ENCODE measurements at places on chromosomes 1 and 21.

- no peaks in the 10 kb centered on the region for H3K27me3 ChIP-seq
- no peak overlapping the region for H3K4me3 ChIP-seq
- H3K4me1 ChIP-seq: no peaks in the 10 kb centered on the region
- H3K27ac ChIP-seq: no peak overlapping the region
- no peaks in the 10 kb centered on the region for H3K36me3 ChIP-seq
Observed at GRCh38 chr1:62025892-62026291, 168.8 kb upstream of the L1TD1 start.

DNA sequence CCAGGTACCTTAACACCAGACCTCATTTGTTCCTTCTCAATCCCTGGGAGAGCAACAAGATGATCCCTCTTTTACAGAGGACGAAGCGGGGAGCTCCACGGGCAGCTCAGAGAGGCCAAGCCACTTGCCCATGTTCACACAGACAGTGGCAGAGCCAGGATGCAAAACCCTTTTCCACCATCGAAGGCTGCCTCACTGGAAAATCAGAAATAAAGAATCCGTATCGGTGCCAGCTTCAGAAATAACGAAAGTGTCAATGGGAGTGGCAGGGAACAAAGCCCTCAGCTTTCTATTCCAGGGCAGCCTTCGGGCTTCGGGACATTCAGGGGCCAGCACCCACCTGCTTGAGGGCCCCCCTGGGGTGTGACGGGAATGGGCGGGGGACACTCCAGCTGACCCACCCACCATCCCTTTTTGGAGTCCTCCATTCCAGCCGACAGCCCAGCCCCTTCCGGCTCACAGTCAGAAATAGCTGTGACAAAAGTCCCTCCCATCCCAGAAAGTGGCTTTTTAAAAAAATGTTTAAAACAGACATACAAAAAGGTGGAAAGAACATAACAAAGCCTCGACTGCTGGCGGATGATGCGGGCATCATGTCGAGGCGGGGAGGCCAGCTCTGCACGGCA lies 6.0 kb downstream of the IFFO2 start:
- no peak for DNase-seq
- no peaks in the 10 kb centered on the region for H3K36me3 ChIP-seq
- peaks cover 79% of the 10 kb centered on the region for H3K4me1 ChIP-seq
- no peaks in the 10 kb centered on the region for H3K27me3 ChIP-seq
- peak overlapping the region; percentile 48 for H3K4me3 ChIP-seq
- peak overlapping the region; percentile 95 for H3K27ac ChIP-seq

DNA sequence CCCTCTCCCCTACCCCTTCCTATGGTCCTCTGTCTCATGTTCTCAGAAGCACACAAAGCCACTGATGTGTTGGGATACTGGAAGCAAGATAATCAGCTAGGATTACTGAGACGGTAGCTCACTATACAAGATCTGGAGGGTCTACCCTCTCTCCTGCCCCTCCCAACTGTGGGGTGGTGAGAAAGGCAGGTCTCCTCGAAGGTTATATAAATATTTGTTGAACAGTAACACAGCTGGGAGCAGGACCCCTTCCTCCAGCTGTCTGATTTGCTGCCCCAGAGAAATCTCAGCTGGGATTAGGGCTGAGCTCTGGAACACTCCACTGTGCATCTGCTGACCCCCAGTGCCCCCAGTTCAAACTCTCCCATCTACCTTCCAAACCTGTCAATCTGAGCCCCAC lies 94.2 kb upstream of the IPO9 start:
- no peak overlapping the region for H3K4me3 ChIP-seq
- no peak for DNase-seq
- no peaks in the 10 kb centered on the region for H3K27me3 ChIP-seq
- no peaks in the 10 kb centered on the region for H3K36me3 ChIP-seq
- H3K27ac ChIP-seq: no peak overlapping the region
- H3K4me1 ChIP-seq: peaks cover 66% of the 10 kb centered on the region

GRCh38 chr1:228029281-228029680 lies 22.5 kb downstream of the WNT3A start:
- H3K4me1 ChIP-seq: no peaks in the 10 kb centered on the region
- no peak for DNase-seq
- H3K27ac ChIP-seq: no peak overlapping the region

DNA sequence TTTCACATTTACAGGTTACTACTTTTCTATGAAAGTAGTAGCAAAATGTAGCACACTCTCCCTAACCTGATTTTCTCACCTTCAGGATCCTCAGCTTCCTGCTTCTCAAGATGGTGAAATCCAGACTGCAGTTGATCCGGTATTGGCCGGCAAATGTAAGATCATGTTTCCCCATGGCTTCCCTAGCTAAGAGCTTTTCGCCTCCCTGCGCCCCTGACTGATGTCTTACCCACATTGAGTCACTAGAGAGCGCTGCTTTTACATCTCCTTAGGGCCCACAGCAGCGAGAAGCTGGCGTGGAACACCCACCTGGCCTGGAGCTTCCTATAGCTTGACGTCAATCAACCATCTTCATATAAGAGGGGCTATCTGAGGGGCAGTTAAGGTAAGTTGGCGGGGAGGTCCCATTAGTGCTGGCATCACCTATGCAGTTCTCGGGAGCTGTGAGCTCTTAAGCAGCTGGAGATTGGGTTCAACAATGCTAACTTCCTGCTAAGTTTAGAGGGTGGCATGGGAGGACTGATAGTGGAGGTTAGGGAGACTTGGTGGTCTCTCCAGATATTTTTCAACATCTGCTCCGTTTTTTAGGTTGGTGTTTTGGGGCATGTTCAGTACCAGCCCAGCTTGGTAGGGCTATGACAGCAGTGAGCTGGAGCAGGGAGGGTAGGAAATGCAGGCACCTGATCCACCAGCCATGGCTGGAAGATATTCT lies 5.5 kb downstream of the PTPN7 start:
- no peak for DNase-seq
- no peaks in the 10 kb centered on the region for H3K27me3 ChIP-seq
- no peak overlapping the region for H3K4me3 ChIP-seq
- no peaks in the 10 kb centered on the region for H3K4me1 ChIP-seq

- H3K36me3 ChIP-seq: no peaks in the 10 kb centered on the region
- no peak for DNase-seq
- H3K27me3 ChIP-seq: no peaks in the 10 kb centered on the region
- H3K4me1 ChIP-seq: peaks cover 8% of the 10 kb centered on the region
Observed at GRCh38 chr1:157142765-157143423, 4.7 kb upstream of the ETV3 start.

DNA sequence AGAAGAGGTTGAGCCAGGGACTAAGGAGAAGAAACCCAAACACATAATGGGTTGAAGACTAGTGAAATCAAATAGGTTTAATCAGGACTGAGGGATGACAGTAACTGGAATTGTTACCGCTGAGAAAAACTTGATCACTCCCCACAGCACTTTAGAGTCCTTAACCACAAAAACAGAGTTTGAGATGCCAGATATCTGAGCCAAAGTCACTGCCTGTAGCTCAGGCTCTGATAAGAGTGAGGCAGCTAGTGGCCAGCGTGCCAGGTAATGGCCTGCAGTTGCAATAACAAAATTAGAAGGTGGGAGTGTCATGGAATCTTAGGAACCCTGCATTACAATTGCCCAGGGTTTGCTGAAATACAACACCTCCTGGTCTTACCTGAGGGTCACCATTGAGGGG lies 48.0 kb downstream of the PRKAB2 start:
- no peak overlapping the region for H3K27ac ChIP-seq
- no peak overlapping the region for H3K4me3 ChIP-seq
- H3K4me1 ChIP-seq: no peaks in the 10 kb centered on the region
- H3K36me3 ChIP-seq: no peaks in the 10 kb centered on the region

GRCh38 chr1:234647245-234647644 lies 37.3 kb upstream of the IRF2BP2 start:
- no peak for DNase-seq
- H3K4me3 ChIP-seq: no peak overlapping the region
- H3K27ac ChIP-seq: no peak overlapping the region
- no peaks in the 10 kb centered on the region for H3K36me3 ChIP-seq
- no peaks in the 10 kb centered on the region for H3K27me3 ChIP-seq

DNA sequence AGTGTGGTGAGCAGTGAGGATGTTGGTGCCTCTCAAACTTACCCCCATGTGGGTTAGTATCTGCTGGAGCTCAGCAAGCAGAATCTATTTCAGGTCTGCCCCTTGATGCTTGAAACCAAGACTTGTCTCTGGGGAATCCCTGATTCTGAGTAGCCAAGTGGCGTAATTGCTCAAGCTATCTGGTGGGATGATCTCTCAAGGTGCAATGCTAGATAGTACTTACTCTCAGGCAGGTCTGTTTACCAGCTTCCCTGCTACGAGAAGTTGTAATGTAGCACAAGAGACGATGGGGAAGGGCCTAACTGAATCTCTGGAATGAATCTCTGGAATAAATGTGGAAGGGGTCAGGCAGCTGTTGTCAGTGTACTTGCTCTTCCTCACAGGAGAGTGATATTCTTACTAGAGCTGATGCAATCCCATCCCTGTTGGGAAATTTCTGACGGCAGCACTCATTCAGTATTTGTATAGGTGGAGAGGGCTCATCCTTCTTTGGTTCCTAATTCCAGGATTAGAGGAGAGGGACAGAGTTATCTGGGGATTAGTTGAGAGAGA lies 65.4 kb downstream of the MACF1 start:
- no peaks in the 10 kb centered on the region for H3K36me3 ChIP-seq
- peak overlapping the region; percentile 48 for H3K4me3 ChIP-seq
- H3K27ac ChIP-seq: peak overlapping the region; percentile 85
- peaks cover 94% of the 10 kb centered on the region for H3K4me1 ChIP-seq
- no peaks in the 10 kb centered on the region for H3K27me3 ChIP-seq
- peak; percentile 93 for DNase-seq

DNA sequence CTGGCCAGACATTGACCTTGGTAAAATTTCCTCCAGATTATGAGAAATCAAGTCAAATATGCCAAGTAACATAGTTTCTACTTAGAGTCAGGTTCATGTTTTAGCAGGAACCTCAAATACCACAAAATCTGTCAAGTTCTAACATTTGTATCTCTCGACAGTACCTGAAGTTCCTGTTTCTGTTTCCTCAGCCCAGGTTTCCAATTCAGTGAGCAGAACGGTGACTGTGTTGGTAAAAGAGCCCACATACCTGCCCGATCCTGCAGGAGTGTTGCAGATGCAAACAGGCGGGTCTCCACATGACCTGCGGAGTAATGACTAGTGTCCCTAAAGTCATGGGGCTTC lies 57.9 kb upstream of the LGALS8 start:
- no peaks in the 10 kb centered on the region for H3K27me3 ChIP-seq
- no peak overlapping the region for H3K27ac ChIP-seq
- H3K4me3 ChIP-seq: no peak overlapping the region

DNA sequence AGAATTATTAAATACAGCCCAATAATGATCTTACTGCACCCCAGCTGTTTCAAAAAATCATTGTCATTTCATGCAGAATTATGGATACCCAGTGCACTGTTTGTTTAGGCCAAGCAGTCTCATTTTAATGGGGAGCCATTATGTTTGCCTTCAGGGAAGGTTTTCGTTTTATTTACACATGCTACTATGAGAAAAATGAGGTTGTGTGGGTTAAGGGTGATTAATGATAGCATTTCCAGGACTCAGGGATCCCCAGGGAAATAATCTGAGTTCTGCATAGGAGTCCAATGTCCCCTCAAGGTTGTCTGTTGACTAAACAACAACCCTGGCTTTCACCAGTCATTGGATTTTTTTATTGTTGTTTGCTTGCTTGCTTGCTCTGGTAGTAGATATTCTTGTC lies 71.0 kb upstream of the ZP4 start:
- no peaks in the 10 kb centered on the region for H3K36me3 ChIP-seq
- H3K27ac ChIP-seq: no peak overlapping the region
- no peak for DNase-seq
- H3K4me3 ChIP-seq: no peak overlapping the region
- H3K4me1 ChIP-seq: no peaks in the 10 kb centered on the region

- H3K4me3 ChIP-seq: no peak overlapping the region
- H3K27ac ChIP-seq: no peak overlapping the region
- peaks cover 40% of the 10 kb centered on the region for H3K36me3 ChIP-seq
- peaks cover 16% of the 10 kb centered on the region for H3K4me1 ChIP-seq
Observed at GRCh38 chr1:228394571-228395394, 11.9 kb downstream of the TRIM11 start.

- no peak overlapping the region for H3K27ac ChIP-seq
- no peaks in the 10 kb centered on the region for H3K36me3 ChIP-seq
- no peaks in the 10 kb centered on the region for H3K27me3 ChIP-seq
- no peak overlapping the region for H3K4me3 ChIP-seq
Observed at GRCh38 chr1:117161887-117162286, 40.3 kb upstream of the TRIM45 start.

DNA sequence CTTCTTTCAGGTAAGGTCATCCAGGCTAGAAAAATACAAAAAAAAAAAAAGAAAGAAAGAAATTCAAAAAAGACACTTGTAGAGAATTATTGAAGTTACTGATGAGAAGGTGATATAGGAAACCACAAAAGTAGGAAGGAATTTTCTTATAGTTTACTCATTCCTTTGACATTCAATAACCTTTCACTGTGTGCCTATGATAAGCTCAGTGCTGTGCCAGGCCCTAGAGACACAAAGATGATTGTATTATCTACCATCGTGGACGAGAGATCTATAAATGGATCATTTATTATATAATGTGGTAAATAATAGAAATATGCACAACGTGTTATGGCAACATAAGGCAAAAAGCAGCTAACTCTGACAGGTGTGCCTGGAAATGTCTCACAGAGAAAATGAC lies 109.6 kb upstream of the NGF start:
- no peak for DNase-seq
- H3K4me1 ChIP-seq: peaks cover 9% of the 10 kb centered on the region

- H3K4me3 ChIP-seq: no peak overlapping the region
- H3K27me3 ChIP-seq: no peaks in the 10 kb centered on the region
- H3K36me3 ChIP-seq: no peaks in the 10 kb centered on the region
- no peak overlapping the region for H3K27ac ChIP-seq
- H3K4me1 ChIP-seq: no peaks in the 10 kb centered on the region
- no peak for DNase-seq
Observed at GRCh38 chr1:246428542-246429308, 78.4 kb downstream of the SMYD3 start.

DNA sequence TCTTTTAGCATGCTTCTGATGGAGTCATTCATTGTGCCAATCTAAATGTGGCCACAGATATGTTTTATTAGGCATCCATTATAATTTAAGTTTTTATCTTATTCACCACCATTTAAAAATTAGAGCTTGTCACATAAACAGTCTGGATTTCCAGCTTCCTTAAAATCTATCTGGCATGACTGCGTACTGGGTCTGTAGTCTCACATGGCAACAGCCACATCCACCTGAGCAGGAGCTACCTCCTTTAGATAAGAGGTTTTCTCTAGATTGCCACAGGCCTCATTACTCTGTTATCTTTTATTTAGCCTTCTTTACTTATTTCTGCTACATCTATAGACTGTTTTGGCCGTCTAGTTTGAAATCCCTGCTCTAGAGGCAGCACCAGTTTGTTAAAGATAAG lies 29.1 kb downstream of the B3GALT2 start:
- H3K4me3 ChIP-seq: no peak overlapping the region
- H3K36me3 ChIP-seq: peaks cover 29% of the 10 kb centered on the region
- H3K4me1 ChIP-seq: no peaks in the 10 kb centered on the region
- DNase-seq: no peak
- no peak overlapping the region for H3K27ac ChIP-seq

DNA sequence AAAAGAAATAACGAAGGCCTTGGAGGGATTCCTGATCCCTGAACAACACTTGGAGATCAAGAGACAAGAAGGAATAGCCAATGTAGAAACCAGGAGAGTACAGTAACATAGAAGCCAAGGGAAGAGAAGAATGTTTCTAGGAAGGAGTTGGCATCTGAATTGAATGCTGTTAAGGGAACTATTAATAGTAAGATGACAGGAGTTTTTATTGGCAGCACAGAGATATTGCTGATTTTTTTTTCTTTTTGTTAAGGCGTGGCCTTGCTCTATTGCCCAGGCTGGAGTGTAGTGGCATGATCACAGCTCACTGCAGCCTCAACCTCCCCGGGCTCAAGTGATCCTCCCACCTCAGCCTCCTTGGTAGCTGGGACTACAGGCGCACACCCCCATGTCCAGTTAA lies 9.6 kb upstream of the SFT2D2 start:
- no peaks in the 10 kb centered on the region for H3K27me3 ChIP-seq
- H3K36me3 ChIP-seq: no peaks in the 10 kb centered on the region
- no peak overlapping the region for H3K27ac ChIP-seq
- DNase-seq: no peak
- no peak overlapping the region for H3K4me3 ChIP-seq
- no peaks in the 10 kb centered on the region for H3K4me1 ChIP-seq

Measured in esophagus muscularis mucosa (tissue), 4 donors.